NCI-H2227 treated with DMSO at 0.1 percent for 48 hours (cell line): ENCODE measurements at places on chromosomes 6 and 20.

GRCh38 chr6:168542301-168542700 is 101.3 kb downstream of the SMOC2 start:
- no peak for DNase-seq

- no peak for DNase-seq
Observed at GRCh38 chr6:153087436-153087835, 43.6 kb downstream of the RGS17 start.

DNA sequence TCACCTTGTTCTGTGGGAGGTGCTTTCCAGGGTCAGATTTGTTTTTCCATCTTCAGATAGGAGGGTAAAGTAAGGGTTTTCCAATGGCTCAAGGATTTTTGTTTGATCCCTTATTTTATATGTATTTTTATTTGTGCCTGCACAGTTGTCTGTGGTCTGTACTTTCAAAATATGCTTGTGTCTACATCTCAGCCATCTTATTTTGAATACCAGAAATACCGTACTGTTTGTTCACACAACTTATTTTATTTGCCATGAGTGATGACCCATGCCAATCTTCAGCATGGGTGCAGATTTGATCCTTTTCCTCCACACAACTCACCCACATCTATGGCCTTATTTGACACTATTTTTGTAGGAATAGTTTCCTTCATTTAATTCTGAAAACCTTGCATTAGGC is 72.2 kb upstream of the PTCHD4 start:
- DNase-seq, result no peak

- no peak for DNase-seq
Observed at GRCh38 chr20:19712721-19713260, 45.3 kb upstream of the RIN2 start.

- DNase-seq, result no peak
Observed at GRCh38 chr6:156396068-156396771, 381.0 kb upstream of the ARID1B start.

- no peak for DNase-seq
Observed at GRCh38 chr6:118467181-118467580, 80.9 kb upstream of the PLN start.

GRCh38 chr20:41738604-41739206 is 120.5 kb upstream of the CHD6 start:
- peak; percentile 62 for DNase-seq

- DNase-seq, result no peak
Observed at GRCh38 chr6:43220439-43220951, 8.8 kb downstream of the DNPH1 start.

DNA sequence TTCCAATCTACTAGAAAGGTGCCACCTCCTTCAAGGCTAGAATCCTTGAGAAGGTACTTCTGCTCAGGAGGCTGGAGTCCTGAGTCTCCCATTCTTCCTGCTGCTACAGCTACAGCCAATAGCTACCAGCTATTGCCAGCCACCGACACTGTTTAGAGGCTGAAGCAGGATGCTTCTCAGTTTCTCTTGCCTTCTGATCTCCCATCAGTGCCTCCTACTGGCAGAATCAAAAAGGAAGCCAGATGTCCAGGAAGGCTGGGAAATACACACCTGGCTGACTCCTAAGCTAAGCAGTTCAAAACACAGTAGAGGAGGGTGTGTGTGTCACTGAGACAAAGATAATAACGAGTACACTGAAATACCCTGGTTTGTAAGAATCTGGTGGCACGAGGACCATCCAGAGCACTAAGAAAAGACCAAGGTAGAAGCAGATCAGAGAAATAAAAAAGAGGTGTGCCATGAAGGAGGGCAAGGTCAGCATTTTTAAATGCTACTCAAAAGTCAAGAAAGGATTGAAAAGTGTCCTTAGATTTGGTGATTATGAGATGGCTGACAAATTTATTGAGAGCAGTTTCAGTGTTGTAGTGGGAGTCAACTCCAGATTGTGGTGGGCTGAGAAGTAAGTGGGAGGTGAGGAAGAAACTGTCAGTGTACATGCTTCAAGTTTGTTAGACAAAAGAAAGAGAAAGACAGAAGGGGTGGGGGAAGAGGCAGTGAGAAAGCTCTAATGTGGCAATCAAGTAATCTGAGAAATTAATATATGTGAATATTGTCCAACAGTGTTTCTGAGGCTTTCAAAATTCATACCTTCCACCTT is 2.3 kb upstream of the HLA-DMA start:
- no peak for DNase-seq

- DNase-seq, result no peak
Observed at GRCh38 chr20:9363673-9364072, 150.7 kb upstream of the LAMP5 start.

DNA sequence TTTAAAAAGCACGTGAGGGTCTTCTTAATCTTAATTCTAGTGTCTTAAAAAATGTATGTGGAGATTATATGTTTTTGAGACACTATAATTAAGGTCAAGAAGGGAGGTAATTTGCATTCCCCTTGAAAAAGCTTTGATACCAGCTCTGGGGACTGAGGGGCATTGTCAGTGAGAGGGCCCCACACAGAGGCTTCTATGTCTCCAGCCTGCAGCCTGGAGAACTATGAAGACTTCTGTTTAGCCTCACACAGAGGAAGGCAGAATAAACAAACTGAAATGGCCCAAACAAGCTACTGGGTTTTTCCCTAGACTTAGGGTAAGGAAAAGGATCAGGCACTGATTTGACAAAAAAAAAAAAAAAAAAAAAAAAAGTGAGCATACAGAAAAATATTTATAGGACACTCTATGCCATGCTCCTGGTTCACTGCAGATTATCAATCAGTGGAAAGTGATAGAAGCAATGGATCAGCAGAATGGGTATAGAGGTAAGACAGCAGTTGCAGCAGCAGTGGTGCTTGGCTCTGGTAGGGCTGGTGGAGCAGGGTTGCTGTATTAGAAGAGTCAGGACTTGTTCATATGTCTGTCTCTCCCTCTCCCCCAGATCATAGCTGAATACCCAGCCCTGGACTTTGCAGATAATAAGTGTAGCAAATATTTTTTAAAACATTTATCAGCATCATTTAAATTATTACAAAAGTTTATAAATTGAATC is 85.4 kb downstream of the KLHL32 start:
- peak; percentile 2 for DNase-seq

DNA sequence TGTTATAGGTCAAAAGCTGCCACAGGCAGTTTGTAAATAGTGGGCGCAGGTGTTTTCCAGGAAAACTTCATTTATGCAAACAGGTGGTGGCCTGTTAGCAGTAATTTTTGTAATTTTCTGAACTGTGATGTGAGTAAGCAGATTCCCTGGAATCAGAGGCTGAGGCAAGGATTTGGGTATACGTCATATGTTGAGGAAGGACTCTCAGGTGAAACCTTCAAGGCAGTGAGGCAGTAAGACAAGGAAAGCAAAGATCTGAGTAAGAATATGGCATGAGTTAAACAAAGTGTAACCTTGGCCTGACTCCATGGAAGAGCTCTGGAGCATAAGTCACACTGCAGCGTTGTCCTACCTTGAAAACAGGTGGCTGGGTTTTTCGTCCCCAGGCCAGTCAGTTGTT is 291.1 kb upstream of the BTBD3 start:
- no peak for DNase-seq

- no peak for DNase-seq
Observed at GRCh38 chr6:91708534-91708933, 1121.7 kb upstream of the MAP3K7 start.

DNA sequence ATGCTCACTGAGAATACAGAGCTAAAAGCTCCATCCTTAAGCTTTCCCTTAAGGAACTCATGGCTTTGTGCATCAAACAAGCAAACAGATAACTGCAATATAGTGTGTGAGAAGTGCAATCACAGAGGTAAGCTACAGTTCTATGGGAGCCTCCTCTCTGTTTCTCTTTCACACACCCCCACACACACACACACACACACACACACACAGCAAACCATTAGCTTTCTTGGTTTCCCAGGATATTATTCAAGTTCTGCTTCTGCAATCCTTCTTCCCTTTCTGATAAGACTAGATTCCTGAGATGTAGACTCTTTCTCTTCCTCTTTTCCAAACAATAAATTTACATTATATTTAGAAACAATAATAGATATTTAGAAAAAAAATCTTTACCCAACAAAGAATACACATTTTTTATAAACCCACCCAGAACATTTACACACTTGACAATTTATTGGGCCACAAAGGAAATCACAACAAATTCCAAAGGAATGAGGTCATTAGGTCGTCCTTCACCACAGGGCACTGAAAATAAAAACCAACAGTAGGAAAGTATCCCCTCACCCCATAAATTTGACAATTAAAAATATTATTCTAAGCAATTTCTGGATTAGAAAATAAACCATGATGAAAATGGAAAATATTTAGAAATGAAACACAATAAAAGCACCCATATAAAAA is 9.3 kb upstream of the GFOD1 start:
- DNase-seq, result no peak

- DNase-seq, result no peak
Observed at GRCh38 chr6:122182061-122182460, 217.4 kb upstream of the HSF2 start.

DNA sequence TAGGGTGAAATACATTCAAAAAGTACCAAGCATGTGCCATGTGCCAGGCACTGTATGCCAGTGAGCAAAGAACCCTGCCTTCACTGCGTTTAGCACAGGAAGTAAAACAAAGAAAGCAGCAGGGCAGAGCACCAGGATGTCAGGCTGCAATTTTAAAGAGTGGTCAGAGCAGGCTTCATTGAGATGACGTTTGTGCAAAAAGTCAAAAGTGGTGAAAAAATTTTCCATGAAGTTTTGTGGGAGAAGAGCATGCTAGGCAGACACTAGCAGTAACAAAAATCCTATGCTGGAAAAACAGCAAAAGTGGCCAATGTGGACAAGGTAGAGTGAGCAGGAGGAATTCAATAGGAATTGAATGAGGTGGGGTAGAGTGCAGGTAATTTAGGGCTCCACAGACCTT is 31.3 kb downstream of the AKIRIN2 start:
- DNase-seq, result no peak

DNA sequence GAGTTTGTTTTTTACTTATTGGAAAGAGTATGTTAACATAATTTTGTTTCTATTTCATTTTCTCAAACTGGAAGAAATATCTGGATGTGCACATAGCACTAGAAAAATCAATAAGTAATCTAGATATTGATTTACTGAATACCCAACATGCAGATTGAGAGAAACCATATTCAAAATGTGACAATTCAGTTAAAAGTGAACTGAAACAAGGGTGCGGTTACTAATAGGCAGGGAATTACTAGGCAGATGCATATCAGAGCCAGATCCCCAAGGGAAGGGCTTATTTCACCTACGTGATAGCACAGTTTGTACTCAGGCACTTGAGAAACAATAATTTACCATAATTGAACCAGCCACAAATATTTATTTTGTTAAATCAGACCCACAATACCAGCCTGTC is 493.1 kb upstream of the FLRT3 start:
- DNase-seq, result no peak

- no peak for DNase-seq
Observed at GRCh38 chr6:25112322-25112773, 166.8 kb upstream of the CARMIL1 start.

DNA sequence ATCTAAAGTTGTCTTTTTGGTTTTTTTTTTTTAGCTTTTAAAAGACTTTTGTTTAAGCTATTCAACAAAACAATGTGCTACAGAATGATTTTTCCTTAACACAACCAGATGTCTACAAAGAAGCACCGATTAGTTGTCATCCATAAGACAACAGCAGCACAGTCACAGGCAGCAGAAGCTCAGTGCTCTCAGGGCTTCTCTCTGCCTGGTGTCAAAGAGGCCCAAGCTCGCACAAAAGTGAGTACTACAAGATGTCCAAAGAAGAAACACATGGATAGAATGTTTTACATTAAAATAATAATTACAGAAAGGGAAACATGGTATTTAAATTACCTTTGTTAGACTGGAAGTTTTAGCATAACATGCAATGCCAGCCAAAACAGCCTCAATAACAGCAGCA is 81.6 kb downstream of the DNAAF9 start:
- no peak for DNase-seq

DNA sequence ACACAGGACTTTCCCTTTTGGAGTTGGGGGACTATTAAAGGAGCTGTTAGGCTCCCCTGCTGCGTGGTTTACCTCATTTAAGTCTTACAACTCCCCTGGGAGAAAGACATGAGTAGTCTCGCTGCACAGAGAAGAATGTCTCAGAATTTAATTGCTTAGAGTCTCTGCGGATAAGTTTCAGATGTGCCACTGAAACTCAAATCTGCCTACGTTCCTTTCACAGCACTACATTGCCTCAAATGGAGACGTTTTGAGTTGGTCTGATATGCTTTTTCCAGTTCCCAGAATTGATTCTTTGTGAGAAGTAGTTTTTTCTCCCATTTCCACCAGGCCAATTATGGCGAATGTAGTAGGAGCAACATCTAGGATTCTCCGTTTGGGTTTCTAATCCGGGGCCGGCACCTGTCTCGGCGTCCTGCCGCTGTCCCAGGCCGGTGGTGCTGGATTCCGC is 532 bp upstream of the SLC35F1 start:
- DNase-seq, result peak; percentile 48

GRCh38 chr6:74431873-74432580 is 736.0 kb downstream of the CD109 start:
- no peak for DNase-seq

DNA sequence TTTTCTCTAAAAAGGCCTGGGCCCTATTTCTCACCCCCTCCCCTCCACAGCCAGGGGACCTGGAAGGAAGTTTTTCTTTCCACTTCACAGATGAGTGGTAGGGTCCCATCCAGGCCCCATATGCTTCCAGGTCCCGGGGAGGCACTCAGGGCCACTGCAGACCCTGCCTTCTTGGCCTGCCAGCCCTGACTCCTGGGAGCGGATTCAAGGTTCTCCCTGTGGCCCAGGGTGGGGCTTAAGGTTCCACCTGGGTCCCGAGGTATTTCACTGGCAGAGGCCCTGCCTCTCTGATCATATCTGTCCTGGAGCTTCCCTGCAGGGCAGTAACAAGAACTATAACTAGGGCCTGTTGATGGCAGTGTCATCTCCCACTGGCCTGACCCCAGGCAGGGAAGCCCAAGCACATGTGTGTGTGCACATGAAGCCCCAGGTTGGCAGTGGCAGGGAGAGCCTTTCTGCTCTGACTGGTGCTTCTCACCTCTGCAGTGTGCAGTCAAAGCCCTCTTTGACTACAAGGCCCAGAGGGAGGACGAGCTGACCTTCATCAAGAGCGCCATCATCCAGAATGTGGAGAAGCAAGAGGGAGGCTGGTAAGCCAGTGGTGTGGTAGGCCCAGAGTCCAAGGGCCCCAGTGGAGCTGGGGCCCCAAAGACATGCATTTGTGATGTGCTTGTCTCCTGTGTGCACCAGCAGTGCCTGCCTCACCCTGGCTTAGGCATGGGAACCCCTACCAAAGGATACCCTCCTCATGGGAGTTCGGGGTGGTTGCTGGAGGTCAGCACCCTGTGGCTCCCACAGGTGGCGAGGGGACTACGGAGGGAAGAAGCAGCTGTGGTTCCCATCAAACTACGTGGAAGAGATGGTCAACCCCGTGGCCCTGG is 31.2 kb downstream of the PLCG1 start:
- no peak for DNase-seq

DNA sequence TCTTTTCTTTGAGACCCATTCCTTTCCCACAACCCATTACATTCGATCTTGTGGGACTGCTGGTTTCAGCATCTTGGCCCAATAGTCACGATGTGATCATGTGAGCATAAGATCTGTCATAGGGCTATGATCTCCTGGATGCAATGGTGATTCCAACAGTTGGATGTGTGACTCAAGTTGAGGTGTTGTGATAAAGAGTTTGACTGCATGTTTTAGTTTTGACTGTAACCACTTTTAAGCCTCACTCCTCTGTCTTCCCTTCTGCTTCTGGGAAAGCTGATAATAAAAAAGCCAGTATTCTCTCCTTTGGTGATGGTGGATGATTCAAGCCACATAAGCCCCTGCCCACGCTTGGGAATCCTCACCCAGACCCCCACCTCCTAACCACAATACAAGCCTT is 117.0 kb upstream of the ASCC3 start:
- no peak for DNase-seq

GRCh38 chr6:16406966-16407365 is 168.6 kb downstream of the GMPR start:
- DNase-seq, result no peak
